ENCODE measurements at places on chromosomes 4 and X.
A peak's percentile ranks its signal among the peaks of the same experiment; 100 is the strongest.

DNA sequence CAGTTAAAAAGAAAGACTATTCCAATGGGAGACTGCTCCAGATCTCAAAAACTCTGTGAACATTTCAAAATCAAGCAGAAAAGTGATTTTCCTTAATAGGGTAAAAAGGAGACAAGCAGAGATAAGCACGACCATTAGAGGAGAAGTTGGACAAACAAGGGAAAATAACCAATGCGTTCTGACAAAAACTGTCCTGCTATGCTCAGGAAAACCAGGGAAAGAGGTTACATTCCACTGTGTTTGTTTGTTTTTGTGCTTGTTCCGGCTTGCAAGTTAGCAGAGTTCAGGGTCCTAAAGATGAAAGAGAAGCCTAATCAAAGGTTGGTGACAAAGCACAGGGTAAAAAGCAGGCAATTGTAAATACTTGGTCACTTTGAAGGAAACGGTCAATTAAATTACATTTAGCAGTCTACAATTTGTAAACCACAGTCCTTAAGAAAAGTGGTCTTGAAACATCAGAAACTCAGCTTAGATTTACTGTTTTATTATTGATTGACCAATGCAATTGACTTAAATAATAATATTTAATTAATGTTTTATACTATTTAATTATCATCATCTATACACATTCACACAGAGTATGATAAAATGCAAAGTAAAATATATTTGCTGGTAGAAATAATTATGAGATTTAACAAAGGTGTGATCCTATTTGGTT lies 186.2 kb upstream of the CPXCR1 start:
- DNase-seq = peak; percentile 53

GRCh38 chr4:141158219-141158618 lies 24.9 kb upstream of the RNF150 start:
- DNase-seq = peak; percentile 21

DNA sequence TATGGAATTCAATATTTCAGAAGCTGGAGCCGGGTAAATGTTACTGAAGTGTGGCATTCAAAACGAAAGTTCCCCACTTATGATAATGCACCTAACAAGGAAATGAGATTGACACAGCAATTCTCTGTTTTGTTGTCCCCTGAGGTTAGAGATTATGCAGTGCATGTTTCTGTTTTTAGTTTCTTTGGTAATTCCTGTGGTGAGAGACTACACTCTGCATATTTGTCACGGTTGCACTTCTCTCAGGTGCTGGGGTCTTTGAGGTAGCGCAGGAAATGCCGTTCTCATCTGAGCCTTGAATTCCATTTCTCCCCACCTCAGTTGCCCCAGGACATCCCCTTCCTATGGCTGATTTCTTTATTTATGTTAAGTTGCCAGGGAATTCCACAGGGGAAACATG lies 15.3 kb upstream of the BEND4 start:
- no peak for DNase-seq

DNA sequence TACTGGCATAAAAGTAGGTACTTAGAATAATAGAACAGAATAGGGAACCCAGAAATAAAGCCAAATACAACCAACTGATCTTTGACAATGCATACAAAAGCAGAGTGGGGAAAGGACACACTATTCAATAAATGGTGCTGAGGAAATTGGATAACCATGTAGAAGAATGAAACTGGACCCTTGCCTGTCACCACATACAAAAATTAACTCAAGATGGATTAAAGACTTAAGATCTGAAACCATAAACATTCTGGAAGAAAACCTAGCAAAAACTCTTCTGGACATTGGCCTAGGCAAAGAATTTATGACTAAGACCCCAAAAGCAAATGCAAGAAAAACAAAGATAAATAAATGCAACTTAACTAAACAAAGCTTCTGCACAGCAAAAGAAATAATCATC lies 45.6 kb downstream of the ARFIP1 start:
- no peak for DNase-seq

GRCh38 chrX:48676893-48677270 lies 6.7 kb upstream of the WAS start:
- no peak for DNase-seq

DNA sequence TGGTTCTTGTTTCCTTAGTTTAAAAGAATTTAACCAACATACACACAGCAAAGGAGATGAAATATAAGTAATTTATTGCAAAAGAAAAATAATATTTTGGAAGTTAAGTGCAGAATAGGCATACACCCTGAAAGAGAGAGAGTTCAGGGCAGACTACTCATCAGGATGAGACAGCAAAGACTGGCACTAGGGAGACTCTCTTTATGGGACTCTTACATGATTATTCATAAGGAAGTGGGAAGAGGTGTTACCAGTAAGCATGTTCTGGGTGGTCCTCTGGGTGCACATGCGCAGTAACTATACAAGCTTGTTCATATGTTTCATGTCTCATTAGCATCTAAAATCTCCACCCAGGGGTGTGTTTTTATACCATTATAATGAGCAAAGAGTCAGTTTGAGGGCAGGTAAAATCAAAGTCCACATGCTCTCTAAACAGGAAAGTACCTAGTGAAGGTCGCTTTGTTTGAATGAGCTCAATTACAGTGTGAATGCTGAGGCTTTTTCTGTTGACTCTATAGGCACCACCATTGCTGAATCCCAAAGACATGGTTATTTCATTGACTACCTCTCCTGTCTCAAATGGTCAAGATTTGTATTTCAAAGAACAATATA lies 38.2 kb upstream of the PRDM5 start:
- no peak for DNase-seq

DNA sequence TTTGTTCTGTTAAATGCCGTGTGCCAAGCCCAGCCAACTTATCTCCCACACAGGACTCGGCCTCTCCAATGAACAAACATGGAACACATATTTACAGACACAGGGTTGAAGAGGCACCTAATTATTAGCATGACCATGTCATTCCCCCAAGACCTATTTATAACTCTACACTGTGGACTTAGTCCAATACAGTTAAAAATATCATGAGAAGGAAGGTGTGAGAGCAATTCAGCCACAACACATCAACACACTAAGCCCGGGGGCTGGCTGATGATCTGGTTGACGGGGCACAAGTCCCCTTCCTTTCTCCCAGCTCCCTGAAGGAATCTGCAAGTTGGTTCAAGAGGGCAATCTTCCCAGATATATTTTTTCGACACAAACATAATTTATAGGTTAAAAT lies 28.1 kb downstream of the MANBA start:
- no peak for DNase-seq

DNA sequence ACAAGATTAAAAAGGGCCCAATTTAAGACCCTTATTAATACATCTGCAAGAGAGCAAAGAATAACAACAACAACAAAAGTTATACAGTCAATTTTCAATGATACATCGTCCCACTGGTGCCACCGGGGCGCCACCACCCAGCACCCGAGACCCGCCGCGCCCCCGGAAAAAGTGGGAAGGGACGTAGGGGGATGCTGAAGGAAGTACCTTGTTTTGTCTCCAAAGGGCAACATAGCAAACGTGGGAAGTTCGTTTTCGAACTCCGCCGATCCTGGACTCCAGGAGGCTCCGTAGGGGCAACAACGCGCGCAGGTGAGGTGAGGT lies 1.7 kb downstream of the PDE5A start:
- DNase-seq = no peak

DNA sequence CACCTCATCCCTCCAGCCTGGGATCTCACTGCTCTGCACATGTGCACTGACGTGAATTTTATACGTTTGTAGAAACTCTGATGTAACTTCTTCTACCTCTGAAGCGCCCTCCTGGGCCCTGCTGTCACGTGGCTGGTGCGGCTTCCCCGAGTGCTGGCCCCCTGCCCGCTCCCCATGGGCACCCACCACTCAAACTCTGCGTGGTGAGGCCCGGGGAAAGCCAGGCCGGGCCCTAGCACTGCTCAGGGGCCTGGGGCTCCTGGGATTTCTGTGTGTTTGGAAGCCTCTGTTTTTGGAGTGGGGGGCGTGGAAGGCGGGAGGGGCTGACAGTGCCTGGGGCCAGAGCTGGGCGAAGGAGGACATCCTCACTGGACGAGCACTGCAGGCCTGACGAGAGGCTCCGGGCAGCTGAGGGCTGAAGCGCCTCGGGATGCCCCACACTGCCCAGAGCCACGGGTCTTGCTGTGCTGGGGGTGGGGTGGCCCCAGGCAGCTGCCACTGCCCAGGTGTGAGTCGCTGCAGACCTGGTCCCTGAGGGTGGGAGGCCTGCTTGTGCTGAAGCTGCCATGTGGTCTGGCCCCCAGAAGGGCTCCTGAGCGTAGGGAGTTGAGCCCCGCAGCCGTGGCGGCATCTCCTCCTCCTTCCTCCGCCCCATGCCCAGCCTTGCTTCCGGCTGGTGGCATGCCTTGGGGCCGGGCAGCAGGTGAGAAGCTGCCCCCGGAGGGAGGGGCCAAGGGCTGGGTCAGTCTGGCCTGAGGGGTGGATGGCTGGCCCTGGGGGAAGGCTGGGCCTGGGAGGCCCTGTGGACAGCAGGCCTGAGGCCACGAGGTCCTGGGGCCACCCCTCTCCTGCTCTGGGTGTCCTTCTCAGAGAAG lies 7.7 kb downstream of the NAT8L start:
- DNase-seq = no peak

DNA sequence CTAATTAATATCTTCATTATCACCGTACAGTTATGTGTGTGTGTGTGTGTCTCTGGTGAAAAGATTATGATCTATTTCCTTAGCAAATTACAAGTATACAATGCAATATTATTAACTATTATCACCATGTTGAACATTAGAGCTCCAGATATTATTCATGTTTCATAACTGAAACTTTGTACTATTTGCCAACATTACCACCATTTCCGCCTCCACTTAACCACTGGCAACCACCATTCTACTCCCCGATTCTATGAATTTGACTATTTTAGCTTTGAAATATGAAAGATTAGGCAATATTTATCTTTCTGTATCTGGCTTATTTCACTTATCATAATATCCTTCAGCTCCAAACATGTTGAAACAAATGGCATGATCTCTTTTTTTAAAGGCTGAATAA lies 717.9 kb downstream of the ARAP2 start:
- DNase-seq = no peak

- no peak for DNase-seq
Observed at GRCh38 chr4:183342541-183343533, 20.6 kb upstream of the CLDN24 start.

DNA sequence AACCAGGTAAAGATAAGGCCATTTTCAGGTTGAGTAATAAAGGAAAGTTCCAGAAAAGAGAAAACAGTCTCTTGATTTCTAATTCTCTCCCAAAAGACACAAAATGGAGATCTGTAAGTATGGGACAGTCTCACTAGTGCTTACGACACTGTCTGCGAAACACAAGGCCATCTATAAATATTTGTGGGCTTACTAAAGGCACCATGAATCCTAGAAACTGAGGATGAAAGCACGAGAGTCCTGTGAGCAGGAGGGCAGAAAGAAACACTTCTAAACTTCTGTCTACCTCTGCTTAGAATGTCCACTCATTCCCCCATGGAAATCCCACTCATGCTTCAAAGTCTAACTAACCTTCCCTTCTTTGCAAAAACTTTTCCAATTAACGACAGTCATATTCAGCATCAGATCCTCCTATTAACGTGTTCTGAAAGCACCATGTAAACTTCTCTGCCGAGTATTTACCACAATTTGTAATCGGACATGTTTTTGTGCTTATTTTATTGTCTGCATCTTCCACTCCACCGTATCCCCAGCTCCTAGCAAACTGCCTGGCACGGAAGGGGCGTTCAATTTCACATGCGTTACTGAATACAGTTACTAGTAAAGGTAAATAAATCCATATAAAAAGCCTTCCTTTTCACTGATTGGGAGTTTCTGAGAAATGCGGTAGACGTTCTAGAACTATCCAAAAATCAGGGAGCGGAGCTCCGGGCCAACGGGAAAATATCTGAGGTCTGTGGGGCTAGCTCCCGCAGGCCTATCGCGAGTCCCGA lies 665 bp downstream of the PSMD10 start:
- DNase-seq = no peak

- DNase-seq = no peak
Observed at GRCh38 chrX:10509397-10509796, 111.0 kb downstream of the MID1 start.

DNA sequence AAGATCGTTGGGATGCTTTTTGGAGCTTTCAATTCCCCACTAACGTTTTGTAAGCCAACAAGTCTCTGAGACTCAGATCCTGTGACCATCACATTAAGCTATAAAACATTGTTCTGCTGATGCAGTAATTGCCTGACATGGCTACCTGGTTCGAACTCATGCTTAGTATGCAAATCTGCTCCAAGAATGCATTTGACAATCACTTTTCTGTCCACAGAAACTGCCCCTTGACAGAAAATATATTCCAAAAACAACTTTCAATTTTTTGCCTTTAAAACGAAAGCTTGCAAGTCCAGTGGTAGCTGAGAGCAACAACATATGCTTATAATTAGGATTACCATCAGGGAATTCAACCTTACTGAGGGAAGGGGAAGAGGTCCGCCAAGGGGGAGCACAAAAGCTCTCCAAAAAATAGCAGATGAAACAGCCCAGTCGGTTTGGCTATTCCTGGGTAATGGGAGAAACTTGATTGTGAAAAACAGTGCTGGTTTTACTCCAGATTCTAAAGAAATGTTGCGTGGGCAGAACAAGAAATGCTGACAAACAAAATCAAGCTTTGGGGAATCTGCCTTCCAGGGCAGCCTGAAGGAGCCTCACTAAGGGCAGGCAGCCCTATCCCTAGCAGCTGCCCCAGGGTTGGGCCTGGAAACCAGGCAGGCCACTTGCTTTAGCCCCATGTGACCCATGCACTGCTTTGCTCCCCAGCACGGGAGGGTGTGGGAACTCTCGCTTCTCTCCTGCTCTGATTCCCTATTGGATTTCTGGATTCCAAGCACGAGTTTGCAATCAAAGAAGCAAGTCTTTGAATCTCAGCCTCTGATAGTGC lies 160.7 kb upstream of the LDB2 start:
- DNase-seq = no peak

- DNase-seq = no peak
Observed at GRCh38 chr4:54058171-54058570, 6.2 kb downstream of the CHIC2 start.

GRCh38 chr4:149279776-149280175 lies 535.9 kb downstream of the IQCM start:
- DNase-seq = no peak

GRCh38 chr4:187433141-187433540 lies 562.4 kb upstream of the ZFP42 start:
- DNase-seq = no peak

- DNase-seq = no peak
Observed at GRCh38 chr4:93313197-93313596, 515.4 kb upstream of the ATOH1 start.

- no peak for DNase-seq
Observed at GRCh38 chrX:17933856-17934255, 72.8 kb upstream of the RAI2 start.
